Activated CD4-positive, alpha-beta T cell treated with anti-CD3 and anti-CD28 coated beads for 36 hours (primary cell): ENCODE measurements at places on chromosomes 1 and 21. TPM values are rescaled to one million over a fixed set of nuclear protein-coding genes. Genes with fewer than 3 reads are reported as not detected.

- no peaks in the 10 kb centered on the region for H3K27me3 ChIP-seq
- H3K27ac ChIP-seq = no peak overlapping the region
- peaks cover 4% of the 10 kb centered on the region for H3K36me3 ChIP-seq
- no peak for DNase-seq
- no peak overlapping the region for H3K4me3 ChIP-seq
- H3K4me1 ChIP-seq = peaks cover 7% of the 10 kb centered on the region
Observed at GRCh38 chr1:23394684-23395083, 25.0 kb upstream of the ZNF436 start.

The CHIA gene
- not detected for total RNA-seq

DNA sequence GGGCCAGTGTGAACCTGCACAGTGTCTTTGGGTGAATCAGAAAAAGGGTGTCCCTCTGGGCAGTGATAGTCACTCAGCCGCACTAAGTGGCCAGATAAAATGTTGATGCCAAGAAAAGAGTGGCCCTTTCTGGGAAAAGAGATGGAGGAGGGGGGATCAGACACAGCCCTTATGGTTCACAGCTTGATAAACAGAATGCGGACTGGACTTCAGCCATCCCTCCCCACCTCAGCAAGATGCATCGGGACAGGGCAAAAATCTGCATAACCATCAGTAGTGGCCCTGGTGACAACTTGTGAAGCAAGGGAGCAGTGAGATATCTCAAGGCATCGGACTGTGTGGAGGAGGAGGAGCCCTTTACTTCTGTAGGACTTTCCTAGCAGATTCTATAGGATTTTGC, 353.8 kb upstream of the PLXNA2 start:
- DNase-seq = no peak
- no peak overlapping the region for H3K4me3 ChIP-seq
- H3K27ac ChIP-seq = no peak overlapping the region
- H3K4me1 ChIP-seq = no peaks in the 10 kb centered on the region

The DCST1 gene
- total RNA-seq = not detected

- no peaks in the 10 kb centered on the region for H3K4me1 ChIP-seq
- DNase-seq = no peak
- no peaks in the 10 kb centered on the region for H3K36me3 ChIP-seq
- H3K27ac ChIP-seq = no peak overlapping the region
Observed at GRCh38 chr1:24212376-24212775, 25.3 kb upstream of the IFNLR1 start.

GRCh38 chr1:58611861-58612385, 34.9 kb upstream of the TACSTD2 start:
- no peaks in the 10 kb centered on the region for H3K4me1 ChIP-seq
- no peak for DNase-seq
- no peaks in the 10 kb centered on the region for H3K36me3 ChIP-seq

The DPYD gene
- total RNA-seq = 6.8 TPM

DNA sequence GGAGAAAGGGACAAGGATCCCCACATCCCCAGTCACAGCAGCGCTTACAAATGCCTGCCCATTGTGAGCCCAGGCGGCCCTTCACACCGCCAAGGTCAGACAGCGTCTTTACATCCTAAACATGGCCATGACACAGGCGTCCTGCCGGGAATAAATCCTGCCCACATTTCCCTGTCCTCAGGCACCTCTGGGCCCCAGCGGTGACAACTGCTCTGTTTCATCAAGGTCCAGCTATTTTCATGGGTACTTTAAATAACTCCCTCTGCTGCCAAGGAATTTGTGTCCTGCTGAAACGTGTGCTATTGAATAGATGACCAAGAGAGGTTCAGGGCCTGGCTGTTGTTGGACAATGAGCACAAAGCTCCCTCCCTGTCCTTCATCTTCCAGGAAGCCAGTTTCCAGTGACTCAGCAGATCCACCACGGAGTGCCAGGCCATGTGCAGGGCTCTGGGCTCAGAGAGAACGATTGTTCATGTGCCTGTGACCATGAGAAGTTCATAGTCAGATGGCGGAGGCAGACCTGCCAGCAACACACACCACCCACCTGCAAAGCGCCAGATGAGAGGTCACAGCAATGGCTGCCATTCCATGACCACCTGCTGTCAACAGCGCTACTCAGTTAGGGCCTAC, 195.8 kb downstream of the MATN1 start:
- no peaks in the 10 kb centered on the region for H3K4me1 ChIP-seq
- no peak overlapping the region for H3K27ac ChIP-seq
- H3K4me3 ChIP-seq = no peak overlapping the region
- H3K27me3 ChIP-seq = peaks cover 14% of the 10 kb centered on the region

- no peak for DNase-seq
- peaks cover 10% of the 10 kb centered on the region for H3K27me3 ChIP-seq
- no peaks in the 10 kb centered on the region for H3K36me3 ChIP-seq
- H3K27ac ChIP-seq = no peak overlapping the region
Observed at GRCh38 chr1:3066826-3067225, 2.2 kb upstream of the PRDM16 start.

DNA sequence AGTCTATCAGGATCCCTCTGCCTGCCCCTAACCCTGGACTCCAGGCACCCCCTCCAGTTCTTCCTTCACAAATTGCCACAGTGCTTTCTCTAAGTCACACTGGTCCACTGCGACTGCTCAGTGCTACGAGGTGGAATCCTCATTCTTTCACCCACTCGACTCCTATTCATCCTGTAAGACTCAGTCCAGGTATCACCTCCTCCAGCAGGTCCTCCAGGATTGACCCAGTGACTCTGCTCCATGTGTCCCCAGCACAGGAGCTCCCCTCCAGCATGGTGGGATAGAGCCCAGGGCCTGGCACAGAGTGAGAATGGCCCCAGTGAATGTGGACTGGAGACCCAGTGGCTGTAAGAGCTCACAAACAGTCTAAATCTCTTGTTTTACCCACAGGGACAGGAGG, 45.5 kb upstream of the WNT4 start:
- H3K36me3 ChIP-seq = no peaks in the 10 kb centered on the region
- H3K4me3 ChIP-seq = no peak overlapping the region
- peaks cover 11% of the 10 kb centered on the region for H3K27me3 ChIP-seq
- DNase-seq = no peak
- H3K27ac ChIP-seq = no peak overlapping the region

GRCh38 chr1:218983848-218984247, 189.8 kb upstream of the LYPLAL1 start:
- H3K27ac ChIP-seq = no peak overlapping the region
- H3K4me3 ChIP-seq = no peak overlapping the region
- DNase-seq = no peak
- no peaks in the 10 kb centered on the region for H3K4me1 ChIP-seq
- H3K27me3 ChIP-seq = no peaks in the 10 kb centered on the region

The KCNA3 gene
- total RNA-seq = 20.0 TPM

DNA sequence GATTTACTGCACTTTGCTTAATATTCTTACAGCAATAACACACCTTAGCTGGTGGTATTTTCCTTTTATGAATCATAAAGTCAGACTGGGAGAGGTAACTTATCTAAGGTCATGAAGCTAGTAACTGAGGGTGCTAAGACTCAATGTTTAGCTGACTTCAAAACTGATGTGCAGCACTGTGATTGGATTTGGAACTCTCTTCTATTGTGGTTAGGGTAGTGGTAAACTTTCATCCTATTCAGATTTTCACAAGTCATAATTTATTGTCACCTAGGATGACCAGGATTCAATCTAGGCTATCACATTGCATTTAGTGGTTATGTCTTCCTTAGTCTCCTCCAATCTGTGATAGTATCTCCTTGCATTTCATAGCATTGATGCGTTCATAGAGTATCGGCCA, 18.9 kb downstream of the EPB41 start:
- H3K36me3 ChIP-seq = peaks cover 12% of the 10 kb centered on the region
- peaks cover 71% of the 10 kb centered on the region for H3K4me1 ChIP-seq
- peak overlapping the region; percentile 56 for H3K27ac ChIP-seq
- no peak for DNase-seq

DNA sequence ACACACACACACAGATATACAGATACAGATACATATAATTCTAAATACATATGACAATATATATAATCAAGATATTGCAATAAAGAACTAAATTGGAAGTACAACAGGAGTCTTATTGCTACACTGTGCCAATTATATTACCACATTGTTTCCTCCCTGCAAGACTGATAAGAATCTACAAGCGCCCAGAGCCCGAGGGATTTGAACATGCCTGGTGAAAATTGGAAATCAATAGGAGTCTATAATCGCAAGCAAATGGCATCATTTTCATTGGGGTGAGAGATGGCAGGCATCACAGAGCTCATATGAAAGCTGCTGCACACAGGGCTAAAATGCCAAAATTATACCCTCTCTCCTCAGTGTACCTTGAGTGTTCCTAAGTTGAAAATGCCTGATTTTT, 152.9 kb upstream of the PTBP2 start:
- H3K4me3 ChIP-seq = no peak overlapping the region
- no peaks in the 10 kb centered on the region for H3K4me1 ChIP-seq
- DNase-seq = no peak
- H3K27ac ChIP-seq = no peak overlapping the region
- no peaks in the 10 kb centered on the region for H3K36me3 ChIP-seq

The SH2D1B gene
- total RNA-seq = not detected

The CA6 gene
- total RNA-seq = not detected

The DENND2C gene
- 0.73 TPM for total RNA-seq

DNA sequence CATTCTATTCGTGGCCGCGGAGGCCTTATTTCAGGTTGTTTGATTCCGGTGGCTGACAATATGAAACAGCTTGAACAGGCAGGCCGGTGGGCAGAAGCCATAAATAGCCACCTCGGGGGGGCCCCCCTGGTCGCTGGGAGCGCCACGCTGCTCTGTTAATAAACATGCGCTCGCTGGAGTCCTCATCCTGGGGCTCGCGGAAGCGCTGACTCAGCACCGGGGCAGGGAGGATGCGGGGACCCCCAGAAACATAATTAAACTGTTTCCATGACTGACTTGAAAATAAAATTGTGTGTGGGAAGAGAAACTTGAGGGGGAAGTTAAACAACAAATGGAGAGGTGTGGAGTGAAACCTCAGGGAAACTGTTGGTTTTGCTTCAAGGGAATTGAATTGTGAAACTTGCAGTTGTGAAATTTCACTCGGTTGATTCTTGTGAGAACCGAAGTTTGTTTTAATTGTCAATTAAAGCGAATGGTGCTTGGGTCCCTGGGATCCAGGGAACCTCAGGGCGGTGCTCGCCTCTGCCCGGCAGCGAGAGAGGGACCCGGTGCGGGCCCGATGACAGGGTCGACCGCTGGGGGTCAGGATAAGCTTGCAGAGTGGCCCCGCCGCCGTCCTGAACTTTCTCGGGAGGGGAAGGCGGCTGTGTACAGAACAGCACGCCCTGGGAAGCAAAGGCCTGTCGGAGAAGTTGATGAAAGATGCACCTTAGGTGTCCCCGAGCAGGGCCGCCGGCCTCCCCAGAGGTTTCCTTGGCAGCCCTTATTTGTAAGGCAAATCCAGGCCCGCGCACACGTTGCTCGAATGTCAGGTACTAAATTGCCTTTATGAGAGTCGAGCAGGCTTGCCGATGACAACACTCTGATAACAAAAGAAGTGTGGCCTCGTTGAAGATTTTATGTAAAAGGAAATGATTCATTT, 176.9 kb upstream of the LMO4 start:
- H3K27me3 ChIP-seq = peaks cover 48% of the 10 kb centered on the region
- peak overlapping the region; percentile 61 for H3K4me3 ChIP-seq
- peak; percentile 69 for DNase-seq
- H3K4me1 ChIP-seq = peaks cover 15% of the 10 kb centered on the region
- H3K36me3 ChIP-seq = no peaks in the 10 kb centered on the region

- no peak overlapping the region for H3K27ac ChIP-seq
- no peak for DNase-seq
Observed at GRCh38 chr1:195462646-195463045, 1145.6 kb downstream of the KCNT2 start.

- no peak overlapping the region for H3K4me3 ChIP-seq
- DNase-seq = no peak
- H3K4me1 ChIP-seq = peaks cover 12% of the 10 kb centered on the region
- H3K27me3 ChIP-seq = peaks cover 19% of the 10 kb centered on the region
Observed at GRCh38 chr1:162838863-162839262, 22.1 kb downstream of the CCDC190 start.

- H3K4me1 ChIP-seq = no peaks in the 10 kb centered on the region
- peak; percentile 67 for DNase-seq
- H3K4me3 ChIP-seq = no peak overlapping the region
- H3K36me3 ChIP-seq = no peaks in the 10 kb centered on the region
- no peak overlapping the region for H3K27ac ChIP-seq
Observed at GRCh38 chr21:30831194-30831765, 1.7 kb upstream of the KRTAP7-1 start.

DNA sequence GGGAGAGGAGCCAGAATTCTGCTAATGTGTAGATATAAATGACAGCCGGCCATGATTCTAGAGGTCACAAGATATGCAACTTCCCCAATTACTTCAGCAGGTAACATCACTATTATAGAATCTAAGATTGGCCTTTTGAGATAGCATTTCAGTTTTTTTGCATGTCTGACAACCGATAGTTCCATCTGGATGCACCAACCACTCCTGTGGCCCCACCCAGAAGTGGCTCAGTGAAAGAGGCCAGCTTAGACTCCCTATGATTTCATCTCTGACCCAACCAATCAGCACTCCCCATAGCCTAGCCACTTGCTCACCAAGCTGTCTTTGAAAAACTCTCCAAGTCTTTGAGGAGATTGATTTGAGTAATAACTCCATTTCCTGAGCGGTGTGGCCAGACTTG, 30.3 kb upstream of the NUF2 start:
- no peak overlapping the region for H3K27ac ChIP-seq
- peaks cover 35% of the 10 kb centered on the region for H3K36me3 ChIP-seq
- peaks cover 7% of the 10 kb centered on the region for H3K4me1 ChIP-seq
- no peak for DNase-seq
- no peaks in the 10 kb centered on the region for H3K27me3 ChIP-seq

DNA sequence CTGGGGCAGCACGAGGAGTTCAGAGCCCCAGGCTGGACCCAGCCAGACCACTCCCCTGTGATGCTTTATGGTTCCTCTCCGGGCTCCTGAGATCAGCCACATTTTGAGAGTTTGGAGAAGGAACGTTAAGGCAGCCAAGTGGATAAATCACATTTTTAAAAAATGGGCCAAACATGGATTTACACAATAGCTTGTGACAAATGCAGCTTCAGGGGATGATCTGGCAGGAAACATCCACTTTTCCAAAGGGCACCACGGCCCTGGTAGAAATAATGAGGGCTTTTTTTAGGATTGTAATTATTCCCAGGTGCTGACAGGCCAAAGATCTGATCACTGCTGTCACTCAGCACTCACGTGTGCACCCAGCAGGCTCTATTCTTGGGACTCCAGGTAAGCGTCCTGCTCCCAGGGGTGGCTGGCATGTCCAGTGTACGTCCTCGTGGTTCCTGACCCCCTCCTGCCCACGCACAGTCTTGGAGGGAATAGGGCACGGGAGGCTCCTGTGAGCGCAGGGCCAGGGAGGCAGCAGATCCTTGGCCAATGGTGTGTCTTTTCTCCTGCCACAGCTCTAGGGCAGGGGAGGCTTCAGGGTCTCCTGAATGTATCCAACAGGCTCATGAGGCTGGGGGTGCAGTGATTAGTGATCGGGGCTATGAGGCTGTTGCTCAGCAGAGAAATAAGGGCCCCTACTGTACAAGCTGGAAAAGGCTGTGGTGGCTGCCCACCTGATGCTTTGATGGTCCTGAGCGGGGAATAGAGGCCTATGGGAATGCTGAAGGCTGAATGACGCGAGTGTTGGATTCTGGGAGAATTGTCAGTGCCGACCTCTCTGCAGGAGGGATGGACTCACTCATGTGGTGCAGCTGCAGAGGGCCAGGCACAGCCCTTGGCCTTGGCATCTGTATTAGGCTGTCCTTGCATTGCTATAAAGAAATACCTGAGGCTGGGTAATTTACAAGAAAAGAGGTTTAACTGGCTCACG, 415.7 kb downstream of the PTPRU start:
- no peaks in the 10 kb centered on the region for H3K36me3 ChIP-seq
- no peak overlapping the region for H3K4me3 ChIP-seq
- no peaks in the 10 kb centered on the region for H3K4me1 ChIP-seq
- H3K27ac ChIP-seq = no peak overlapping the region
- DNase-seq = no peak
- peaks cover 11% of the 10 kb centered on the region for H3K27me3 ChIP-seq
